K562 (cell line): ENCODE measurements at places on chromosomes 3 and 15. TPM values are rescaled to one million over a fixed set of nuclear protein-coding genes. Genes with fewer than 3 reads are reported as not detected.

Gene NUP210
- total RNA-seq, result 128 and 138 TPM in 2 replicates

DNA sequence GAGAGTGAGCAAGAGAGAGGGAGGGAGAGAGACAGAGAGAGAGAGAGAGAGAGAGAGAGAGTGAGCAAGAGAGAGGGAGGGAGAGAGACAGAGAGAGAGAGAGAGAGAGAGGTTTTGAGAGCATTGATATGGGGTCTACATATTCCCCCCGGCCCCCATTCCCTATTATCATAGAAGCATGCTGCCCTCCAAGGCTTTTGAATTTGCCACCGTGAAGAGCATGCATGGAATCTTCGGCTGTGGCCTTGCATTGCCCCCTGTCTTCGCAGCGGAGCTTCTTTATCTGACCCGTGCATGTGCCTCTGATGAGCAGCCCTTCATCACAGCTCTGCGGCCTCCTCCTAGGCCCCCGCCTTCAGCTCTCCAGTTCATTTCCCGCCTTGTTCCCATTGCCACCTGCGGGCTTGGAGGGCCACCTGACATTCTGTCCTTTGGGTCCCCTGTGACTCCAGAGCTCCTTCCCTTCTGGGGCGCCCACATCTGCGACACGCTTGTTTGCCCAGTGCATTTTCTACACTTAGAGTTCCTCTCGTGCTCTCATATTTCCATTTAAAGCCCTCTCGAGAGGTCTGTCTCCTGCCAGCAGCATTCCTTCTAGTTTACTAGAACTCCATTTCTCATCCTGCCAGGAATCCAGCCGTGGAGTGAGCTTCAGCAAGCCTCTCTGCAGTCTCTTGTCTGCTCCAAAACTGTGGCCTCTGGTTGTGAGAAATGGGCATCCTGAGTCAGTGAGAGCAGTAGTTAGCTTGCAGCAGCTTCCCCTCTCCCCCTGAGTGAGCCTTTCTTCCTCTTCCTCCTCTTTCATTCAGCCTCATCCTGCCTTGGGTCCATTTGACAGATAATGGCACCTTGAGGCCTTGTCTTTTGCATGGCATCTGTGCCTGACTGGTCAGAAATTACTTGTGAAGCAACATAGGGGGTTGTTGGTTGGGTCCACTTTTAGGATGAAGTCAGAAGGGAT, 25.3 kb downstream of the LPP start:
- no peaks in the 10 kb centered on the region for H3K36me3 ChIP-seq
- no peak for DNase-seq
- H3K27ac ChIP-seq, result no peak overlapping the region
- no peak overlapping the region for H3K4me3 ChIP-seq
- no peaks in the 10 kb centered on the region for H3K27me3 ChIP-seq

- H3K36me3 ChIP-seq, result no peaks in the 10 kb centered on the region
- H3K27me3 ChIP-seq, result no peaks in the 10 kb centered on the region
- H3K27ac ChIP-seq, result no peak overlapping the region
- DNase-seq, result no peak
These were observed 537.7 kb upstream of the ZNF385D start for GRCh38 chr3:22288756-22289155.

GRCh38 chr3:42730294-42730693, 27.7 kb upstream of the HHATL start:
- peaks cover 25% of the 10 kb centered on the region for H3K27me3 ChIP-seq
- no peak for DNase-seq
- H3K4me1 ChIP-seq, result no peaks in the 10 kb centered on the region

DNA sequence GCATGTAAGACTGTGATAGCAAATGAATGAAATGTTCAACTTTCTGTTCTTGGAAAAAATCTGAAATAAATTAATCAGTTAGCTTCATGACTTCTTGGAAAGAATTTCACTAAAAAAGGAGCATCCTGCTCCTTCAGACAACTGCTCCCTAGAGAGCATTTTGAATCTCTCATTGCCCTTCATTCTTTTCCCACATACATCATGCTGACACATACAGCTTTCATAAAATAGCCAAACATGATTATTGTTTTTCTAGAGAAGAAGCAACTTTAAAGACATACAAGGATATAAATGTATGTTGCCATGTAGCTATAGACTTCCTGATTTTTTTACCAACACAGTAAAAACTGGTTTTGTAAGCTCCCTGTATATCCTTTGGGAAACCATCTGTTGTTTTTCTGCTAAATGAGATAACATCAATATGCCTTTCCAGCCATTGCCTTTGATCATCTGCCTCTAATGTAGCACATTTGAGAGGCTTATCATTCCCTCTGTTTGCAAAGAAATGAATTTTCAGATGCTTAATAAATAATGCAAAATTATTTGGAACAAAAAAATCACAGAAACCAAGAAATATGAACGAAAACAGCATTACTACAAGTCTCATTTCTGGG, 248.2 kb upstream of the GPR149 start:
- H3K36me3 ChIP-seq, result no peaks in the 10 kb centered on the region
- DNase-seq, result no peak
- no peaks in the 10 kb centered on the region for H3K27me3 ChIP-seq
- no peak overlapping the region for H3K4me3 ChIP-seq
- H3K27ac ChIP-seq, result no peak overlapping the region

- peaks cover 7% of the 10 kb centered on the region; the same call in 1 of the 3 replicates for H3K27me3 ChIP-seq
- DNase-seq, result no peak
These were observed 36.7 kb upstream of the MECOM start for GRCh38 chr3:169700195-169700594.

DNA sequence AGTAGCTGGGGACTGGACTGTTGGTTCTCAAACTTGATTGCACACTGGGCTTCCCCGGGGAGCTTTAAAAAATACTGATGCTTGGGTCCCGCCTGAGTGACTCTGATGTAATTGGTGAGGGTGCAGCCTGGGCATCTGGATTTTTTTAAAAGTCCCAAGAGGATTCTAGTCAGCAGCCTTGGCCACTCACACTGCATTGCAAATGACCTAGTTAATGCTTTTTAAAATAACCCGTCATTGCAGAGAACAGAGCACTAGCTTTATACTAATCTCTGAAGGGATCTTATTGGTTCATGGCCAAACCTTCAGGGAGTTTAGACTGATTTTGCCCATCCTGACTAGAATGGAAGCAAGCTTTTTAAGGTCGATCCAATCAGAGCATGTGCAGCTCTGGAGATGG, 310.6 kb upstream of the PROK2 start:
- no peak overlapping the region for H3K27ac ChIP-seq
- H3K36me3 ChIP-seq, result no peaks in the 10 kb centered on the region
- DNase-seq, result no peak
- H3K4me3 ChIP-seq, result no peak overlapping the region
- H3K27me3 ChIP-seq, result no peaks in the 10 kb centered on the region

- H3K4me3 ChIP-seq, result no peak overlapping the region
- H3K27ac ChIP-seq, result no peak overlapping the region
- no peaks in the 10 kb centered on the region for H3K27me3 ChIP-seq
These were observed 135.9 kb downstream of the RSL24D1 start for GRCh38 chr15:55060836-55061235.

DNA sequence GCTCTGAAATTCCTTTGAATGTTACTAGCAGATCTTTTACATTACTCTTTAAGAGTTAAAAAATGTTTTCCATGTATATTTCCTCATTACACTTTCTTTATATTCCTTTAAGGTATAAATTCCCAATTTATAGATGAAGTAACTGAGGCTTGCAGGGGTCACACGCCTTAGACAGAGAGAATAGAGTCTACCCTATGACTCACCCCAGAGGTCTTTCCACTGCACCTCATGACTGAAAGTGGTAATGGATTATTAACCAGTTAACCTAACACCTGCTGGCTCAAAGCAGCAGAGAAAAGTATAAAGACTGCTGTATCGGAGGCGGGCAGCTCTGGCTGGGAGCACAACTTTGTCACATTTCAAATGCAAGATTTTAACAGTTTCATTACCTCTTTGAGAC, 37.7 kb downstream of the LDHAL6B start:
- DNase-seq, result no peak
- no peak overlapping the region for H3K4me3 ChIP-seq
- H3K4me1 ChIP-seq, result no peaks in the 10 kb centered on the region
- no peaks in the 10 kb centered on the region for H3K36me3 ChIP-seq
- H3K27ac ChIP-seq, result no peak overlapping the region

DNA sequence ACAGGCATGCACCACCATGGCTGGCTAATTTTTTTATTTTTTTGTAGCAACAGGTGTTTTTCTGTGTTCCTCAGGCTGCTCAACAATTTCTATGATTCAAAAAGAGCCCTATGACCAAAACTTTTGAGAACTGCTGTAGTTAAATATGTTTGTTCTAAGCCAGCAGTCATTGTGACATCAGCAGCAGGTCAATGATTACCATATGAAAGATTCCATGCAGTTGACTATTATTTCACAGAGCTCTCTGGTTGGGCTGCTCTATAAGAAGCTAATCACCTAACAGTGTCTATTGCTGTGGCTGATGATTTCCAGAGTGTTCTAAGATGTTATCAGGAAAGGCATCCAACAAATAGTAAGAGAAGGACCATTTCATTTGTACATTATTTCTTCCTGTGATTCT, at the start of gene CCDC54:
CCDC54 (plus strand) TSS at position 289 of the 400 bp plus-strand sequence. CDS start 149 bp downstream, outside the sequence.
- H3K27me3 ChIP-seq, result no peaks in the 10 kb centered on the region
- H3K4me3 ChIP-seq, result no peak within 1 kb of the TSS
- H3K4me1 ChIP-seq, result no peaks in the 10 kb centered on the region

Gene CIB2
- total RNA-seq, result 18.3 and 22.9 TPM in 2 replicates

Gene PLSCR4
- 0.11 and 0.42 TPM in 2 replicates for total RNA-seq

- H3K4me3 ChIP-seq, result no peak overlapping the region
- no peak for DNase-seq
- no peaks in the 10 kb centered on the region for H3K4me1 ChIP-seq
- no peaks in the 10 kb centered on the region for H3K27me3 ChIP-seq
- no peaks in the 10 kb centered on the region for H3K36me3 ChIP-seq
These were observed 183.6 kb downstream of the MCTP2 start for GRCh38 chr15:94414916-94415315.

Gene AAGAB
- total RNA-seq, result 55.9 and 58.6 TPM in 2 replicates

- no peaks in the 10 kb centered on the region for H3K36me3 ChIP-seq
- no peak overlapping the region for H3K4me3 ChIP-seq
- no peak overlapping the region for H3K27ac ChIP-seq
- H3K4me1 ChIP-seq, result no peaks in the 10 kb centered on the region
- no peak for DNase-seq
- no peaks in the 10 kb centered on the region; the same call in 1 of the 2 replicates for H3K27me3 ChIP-seq
These were observed 2.2 kb downstream of the TGFBR2 start for GRCh38 chr3:30608598-30608947.

Gene THAP10
- 0.13 TPM in 1 of 2 replicates, not detected in the other for total RNA-seq

Gene NEIL1
- total RNA-seq, result 3.7 and 4.9 TPM in 2 replicates

GRCh38 chr3:89932882-89933281, 825.5 kb downstream of the EPHA3 start:
- no peaks in the 10 kb centered on the region for H3K4me1 ChIP-seq
- DNase-seq, result no peak
- H3K27me3 ChIP-seq, result no peaks in the 10 kb centered on the region
- no peak overlapping the region for H3K27ac ChIP-seq

DNA sequence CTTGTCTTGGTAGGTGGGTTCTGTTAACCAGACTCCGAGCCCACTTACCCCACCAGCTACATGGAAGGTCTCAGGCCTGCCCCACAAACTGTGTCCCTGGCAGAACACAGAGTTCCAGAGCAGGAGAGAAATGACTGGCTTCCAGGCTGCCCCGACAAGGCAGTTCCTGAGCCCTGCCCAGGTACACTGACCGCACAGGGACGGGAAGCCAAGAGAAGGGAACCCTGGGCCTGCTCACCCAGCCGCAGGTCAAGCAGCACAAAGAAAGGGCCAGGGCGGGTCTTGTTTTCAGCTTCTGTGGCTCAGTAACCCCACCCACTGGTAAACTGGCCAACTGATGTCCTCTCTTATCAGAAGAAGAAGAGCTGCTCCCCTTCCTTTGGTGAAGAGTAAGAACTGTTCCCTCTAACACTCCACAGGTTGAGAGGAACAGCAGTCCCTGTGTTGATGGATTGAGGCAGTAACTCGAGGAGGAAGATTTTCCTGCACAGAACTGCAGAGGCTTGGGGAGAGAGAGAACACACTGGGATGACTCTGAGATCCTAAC, 68.4 kb downstream of the CRTC3 start:
- peak overlapping the region; percentile 4; the same call in 1 of the 2 replicates for H3K4me3 ChIP-seq
- H3K27ac ChIP-seq, result peak overlapping the region; percentile 86
- peaks cover 34% of the 10 kb centered on the region for H3K4me1 ChIP-seq

DNA sequence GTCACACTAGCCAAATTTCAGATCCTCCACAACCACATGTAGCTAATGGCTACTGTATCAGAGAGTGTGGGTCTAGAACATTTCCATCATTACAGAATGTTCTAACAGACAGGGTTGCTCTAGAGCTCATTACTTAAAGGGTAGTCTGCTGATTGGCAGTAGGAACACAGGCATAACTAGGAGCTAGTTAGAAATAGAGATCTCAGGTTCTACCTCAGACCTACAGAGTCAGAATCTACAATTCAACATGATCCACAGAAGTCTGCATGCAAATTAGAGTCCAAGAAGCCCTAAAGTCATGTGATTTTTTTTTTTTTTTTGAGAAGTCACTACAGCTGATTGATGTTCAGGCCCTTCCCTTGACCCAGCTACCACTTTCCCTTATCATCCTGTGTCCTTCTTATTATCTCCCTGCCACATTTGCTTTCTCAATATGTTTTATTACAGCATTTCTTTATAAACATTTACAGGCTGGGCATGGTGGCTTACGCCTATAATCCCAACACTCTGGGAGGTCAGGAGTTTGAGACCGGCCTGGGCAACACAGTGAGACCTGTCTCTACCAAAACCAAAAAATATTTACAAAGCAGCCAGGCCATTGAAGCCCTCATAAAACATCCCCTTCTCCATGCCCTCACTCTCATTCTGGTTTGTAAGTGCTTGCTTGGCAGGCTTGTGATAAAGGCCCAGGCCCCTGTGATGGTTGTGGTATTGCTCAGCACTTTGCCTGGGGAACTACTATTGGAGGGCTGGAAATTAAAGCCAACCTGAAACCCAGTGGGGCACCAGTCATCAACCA, 3.8 kb upstream of the ABHD5 start:
- DNase-seq, result peak; percentile 89
- no peak overlapping the region for H3K4me3 ChIP-seq

Gene SLC35G2
- 2.1 and 3.1 TPM in 2 replicates for total RNA-seq

DNA sequence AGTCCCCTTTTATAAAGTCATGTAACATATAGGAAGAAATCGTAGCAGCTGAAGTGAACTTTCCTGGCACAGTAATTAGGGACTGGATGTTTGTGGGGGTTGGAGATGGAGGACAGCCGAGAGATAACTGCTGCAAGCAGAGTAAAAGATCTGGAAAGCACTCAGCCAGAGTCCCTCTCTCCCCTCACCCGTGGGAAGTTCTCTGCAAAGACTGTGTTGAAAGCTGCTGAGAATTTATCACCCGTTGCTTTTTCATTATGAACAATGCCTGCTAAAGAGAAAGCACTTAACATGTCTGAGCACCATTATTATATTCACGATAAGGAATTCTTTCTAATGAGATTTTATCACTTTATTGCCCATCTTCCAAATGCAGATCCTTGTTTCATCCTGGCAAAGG, 248.8 kb downstream of the SHOX2 start:
- no peaks in the 10 kb centered on the region for H3K4me1 ChIP-seq
- H3K27me3 ChIP-seq, result no peaks in the 10 kb centered on the region
- no peaks in the 10 kb centered on the region for H3K36me3 ChIP-seq
- no peak overlapping the region for H3K4me3 ChIP-seq
- no peak overlapping the region for H3K27ac ChIP-seq

GRCh38 chr15:68817304-68818065, 3.2 kb downstream of the ANP32A start:
- peak overlapping the region; percentile 63 for H3K4me3 ChIP-seq
- peaks cover 17% of the 10 kb centered on the region; the same call in 2 of the 3 replicates for H3K36me3 ChIP-seq
- DNase-seq, result peak; percentile 64
- peaks cover 28% of the 10 kb centered on the region for H3K4me1 ChIP-seq
- peak overlapping the region; percentile 99 for H3K27ac ChIP-seq

GRCh38 chr3:71905426-71905825, 120.5 kb upstream of the PROK2 start:
- H3K27me3 ChIP-seq, result peaks cover 24% of the 10 kb centered on the region
- H3K27ac ChIP-seq, result no peak overlapping the region
- H3K4me3 ChIP-seq, result no peak overlapping the region
